ENCODE measurements at places on chromosomes 7 and 10. TPM values are rescaled to one million over a fixed set of nuclear protein-coding genes. Genes with fewer than 3 reads are reported as not detected.

OR2A1 gene
- total RNA-seq: not detected

DNA sequence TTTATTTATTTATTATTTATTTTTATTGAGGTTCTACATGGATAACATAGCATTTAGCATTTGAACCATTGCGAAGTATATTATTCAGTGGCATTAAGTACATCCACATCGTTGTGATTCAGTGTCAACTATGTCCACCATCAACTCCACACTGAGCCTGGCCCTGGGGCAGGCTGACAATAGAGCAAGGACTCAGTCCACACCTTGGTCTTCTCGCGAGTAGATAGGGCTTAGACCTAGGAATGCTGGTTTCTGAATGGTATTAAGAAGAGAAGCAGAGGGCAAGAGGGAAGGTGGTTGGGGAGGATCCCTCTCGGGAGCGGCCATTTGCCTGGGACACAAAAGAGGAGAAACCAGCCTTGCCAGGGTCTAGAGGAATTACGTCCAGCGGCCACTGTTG, 599.2 kb upstream of the MGMT start:
- DNase-seq: no peak
- H3K36me3 ChIP-seq: no peaks in the 10 kb centered on the region
- no peak overlapping the region for H3K4me3 ChIP-seq
- no peak overlapping the region for H3K27ac ChIP-seq

GRCh38 chr10:493391-494148, 195.9 kb downstream of the DIP2C start:
- no peak overlapping the region for H3K27ac ChIP-seq
- H3K36me3 ChIP-seq: no peaks in the 10 kb centered on the region
- H3K4me3 ChIP-seq: no peak overlapping the region
- no peak for DNase-seq
- H3K4me1 ChIP-seq: no peaks in the 10 kb centered on the region
- H3K27me3 ChIP-seq: no peaks in the 10 kb centered on the region

- no peak overlapping the region for H3K4me3 ChIP-seq
- no peaks in the 10 kb centered on the region for H3K36me3 ChIP-seq
- peaks cover 4% of the 10 kb centered on the region for H3K4me1 ChIP-seq
- H3K27ac ChIP-seq: no peak overlapping the region
- peaks cover 2% of the 10 kb centered on the region for H3K27me3 ChIP-seq
- DNase-seq: no peak
Measured at GRCh38 chr10:124179308-124180043, 86.1 kb upstream of the CHST15 start.

DNA sequence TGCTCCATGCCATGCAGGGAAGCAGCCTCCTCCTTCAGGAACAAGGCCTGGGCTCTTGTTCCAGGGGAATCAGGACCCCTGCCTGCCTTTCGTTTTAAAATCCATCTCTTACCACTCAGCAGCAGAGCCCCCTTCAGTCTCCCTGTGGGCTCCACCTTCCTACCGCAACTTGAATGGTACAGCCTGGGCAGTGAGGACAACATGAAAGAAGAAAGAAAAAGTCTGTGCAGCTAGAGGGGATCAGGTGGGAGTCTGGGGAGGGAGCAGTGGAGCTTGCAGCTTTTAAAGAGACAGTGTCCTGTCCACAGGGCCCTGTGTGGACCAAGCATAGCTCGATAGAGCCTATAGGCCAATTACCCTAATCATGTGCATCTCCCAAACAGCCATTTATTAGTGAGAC, 3.7 kb downstream of the PLXNA4 start:
- H3K27ac ChIP-seq: no peak overlapping the region
- DNase-seq: no peak
- H3K27me3 ChIP-seq: peaks cover 56% of the 10 kb centered on the region
- H3K4me1 ChIP-seq: peaks cover 9% of the 10 kb centered on the region
- no peak overlapping the region for H3K4me3 ChIP-seq

GRCh38 chr7:77197141-77197540, 2.5 kb downstream of the FGL2 start:
- no peak overlapping the region for H3K4me3 ChIP-seq
- no peaks in the 10 kb centered on the region for H3K27me3 ChIP-seq
- H3K27ac ChIP-seq: no peak overlapping the region
- peaks cover 30% of the 10 kb centered on the region for H3K4me1 ChIP-seq
- no peak for DNase-seq

GRCh38 chr7:85285527-85285926, 98.7 kb upstream of the SEMA3D start:
- H3K4me1 ChIP-seq: no peaks in the 10 kb centered on the region
- H3K36me3 ChIP-seq: no peaks in the 10 kb centered on the region
- H3K4me3 ChIP-seq: no peak overlapping the region

DNA sequence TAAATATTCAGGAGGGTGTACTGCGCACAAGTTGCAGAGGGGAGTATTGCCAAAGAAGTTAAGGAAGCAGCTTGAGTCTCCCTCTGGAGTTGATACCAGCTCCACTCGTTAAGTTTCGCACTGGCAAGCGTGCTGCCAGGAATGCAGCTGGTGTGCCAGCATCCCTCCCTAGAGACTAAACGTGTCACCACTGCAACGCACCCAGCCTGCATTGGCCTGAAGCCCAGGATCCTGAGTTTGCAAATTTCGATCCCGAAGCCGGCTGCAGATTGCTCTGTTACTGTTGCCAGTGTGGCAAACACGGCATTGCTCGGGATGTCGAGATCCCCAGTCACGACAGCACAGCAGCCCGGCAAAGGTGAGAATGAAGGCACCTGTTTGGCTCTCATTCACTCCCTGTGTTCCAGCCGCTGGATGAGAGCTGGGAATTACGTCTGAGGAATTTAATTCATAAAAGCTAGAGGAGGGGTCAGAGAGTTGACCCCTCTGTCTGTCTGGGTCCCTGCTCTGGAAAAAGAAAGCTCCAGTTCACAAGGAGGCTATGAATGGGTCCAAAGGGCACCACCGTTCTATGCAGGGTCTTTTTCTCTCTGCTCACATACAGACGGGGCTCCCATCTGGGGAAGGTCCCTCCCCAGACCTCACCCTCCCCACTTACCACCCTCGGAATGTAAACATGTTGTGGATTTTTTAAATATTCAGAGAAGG, 61.0 kb downstream of the NRP1 start:
- DNase-seq: no peak
- no peak overlapping the region for H3K27ac ChIP-seq
- no peaks in the 10 kb centered on the region for H3K36me3 ChIP-seq
- H3K27me3 ChIP-seq: peaks cover 15% of the 10 kb centered on the region
- H3K4me3 ChIP-seq: no peak overlapping the region

GIMAP2 gene
- 49.5 TPM for total RNA-seq

DNA sequence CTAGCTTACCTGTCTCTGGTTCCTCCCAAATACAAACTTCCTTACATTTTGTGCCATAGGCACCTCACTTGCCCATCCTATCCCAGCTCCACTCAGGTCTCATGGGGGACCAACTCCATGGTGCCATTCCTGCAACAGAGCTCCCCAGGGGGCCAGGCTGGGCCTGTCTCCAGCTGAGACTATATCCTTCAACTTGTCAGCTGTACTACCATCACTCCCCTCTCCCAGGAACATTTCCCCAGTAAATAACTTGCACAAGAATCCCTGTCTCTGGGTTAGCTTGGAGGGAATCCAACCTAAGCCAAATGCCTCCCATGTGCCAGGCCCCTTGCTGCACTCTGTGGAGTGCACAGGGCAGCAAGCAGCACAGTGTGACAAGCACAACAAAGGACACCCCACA, 33.2 kb downstream of the FRMPD2 start:
- no peaks in the 10 kb centered on the region for H3K36me3 ChIP-seq
- no peak for DNase-seq
- H3K27me3 ChIP-seq: no peaks in the 10 kb centered on the region
- no peak overlapping the region for H3K4me3 ChIP-seq
- H3K27ac ChIP-seq: no peak overlapping the region

- H3K27me3 ChIP-seq: no peaks in the 10 kb centered on the region
- H3K4me3 ChIP-seq: no peak overlapping the region
- H3K36me3 ChIP-seq: no peaks in the 10 kb centered on the region
- peaks cover 3% of the 10 kb centered on the region for H3K4me1 ChIP-seq
Measured at GRCh38 chr7:131197920-131198615, 129.6 kb upstream of the MKLN1 start.

FXYD4 gene
- not detected for total RNA-seq

DNA sequence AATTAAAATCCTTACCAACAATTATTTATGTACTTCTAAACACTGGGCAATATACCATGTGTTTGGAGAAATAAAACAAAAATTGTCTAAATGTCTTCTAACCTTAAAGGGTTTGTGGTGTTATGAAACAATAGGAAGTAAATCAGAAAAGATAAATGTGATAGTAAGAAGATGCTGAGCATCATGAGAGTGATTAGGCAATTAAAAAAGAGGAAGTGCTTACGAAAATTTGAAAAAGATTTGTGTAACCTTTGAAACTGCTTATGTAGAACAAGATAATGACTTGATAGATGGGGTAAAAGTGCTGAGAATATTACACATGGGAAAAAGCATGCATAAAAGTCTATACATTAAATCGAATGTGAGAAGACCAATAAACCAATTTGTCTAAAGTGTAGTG, 573.4 kb upstream of the CNTNAP2 start:
- no peaks in the 10 kb centered on the region for H3K36me3 ChIP-seq
- H3K4me3 ChIP-seq: no peak overlapping the region
- no peak for DNase-seq
